Adipose tissue (tissue), 3 donors: ENCODE measurements at places on chromosomes 6 and 20. TPM values are rescaled to one million over a fixed set of nuclear protein-coding genes. Genes with fewer than 3 reads are reported as not detected.

Gene ILRUN
- polyA plus RNA-seq = 20.7 TPM

Gene FAM209B
- polyA plus RNA-seq = 0.42 TPM

Gene TBXT
- polyA plus RNA-seq = not detected

Gene PRRT1
- 5.6 TPM for polyA plus RNA-seq

Gene CALHM5
- polyA plus RNA-seq = 1.3 TPM

Gene CALHM4
- polyA plus RNA-seq = not detected

Gene DACT2
- polyA plus RNA-seq = 3.0 TPM

Gene ZNF391
- 1.3 TPM for polyA plus RNA-seq

Gene STMND1
- not detected for polyA plus RNA-seq

Gene FAM162B
- 9.0 TPM for polyA plus RNA-seq
